Hippocampal formation (tissue), 2 donors: ENCODE measurements at places on chromosomes 11 and 22.

DNA sequence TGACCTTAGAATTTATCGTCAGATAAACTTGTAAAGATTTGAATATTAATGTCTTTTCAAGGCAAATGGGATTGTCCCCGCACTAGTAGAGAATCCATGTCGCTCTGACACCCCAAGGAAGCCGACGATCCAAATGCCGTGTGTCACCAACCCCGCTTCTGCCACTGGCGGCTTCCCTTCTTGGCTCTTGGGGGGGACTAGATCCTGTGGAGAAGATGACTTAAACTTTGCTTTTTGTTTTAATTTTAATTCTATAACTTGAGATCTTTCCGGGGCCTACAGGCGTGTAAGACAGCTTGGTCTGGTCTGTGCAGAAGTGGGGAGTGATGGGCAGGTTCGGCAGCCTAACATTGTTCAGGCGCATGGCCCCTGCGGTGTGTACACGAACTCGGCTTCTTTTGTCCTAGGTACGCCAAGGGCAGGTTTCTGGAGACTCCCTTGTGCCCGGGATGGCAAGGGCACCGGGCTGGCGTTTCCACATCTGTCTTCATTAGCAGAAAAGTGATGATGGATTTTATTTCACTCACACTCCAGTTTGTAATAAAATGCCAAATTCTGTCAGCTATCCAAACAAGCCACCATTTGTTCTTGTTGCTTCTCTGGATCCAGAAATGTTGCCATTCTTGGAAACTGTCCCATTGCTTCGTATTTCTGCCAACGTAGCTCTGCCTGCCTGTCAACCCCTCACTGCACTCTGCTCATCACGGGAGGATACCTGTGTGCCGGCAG is 6.7 kb downstream of the YDJC start:
- no peak for DNase-seq

GRCh38 chr11:44199298-44199697 is 103.8 kb downstream of the EXT2 start:
- DNase-seq: no peak

- no peak for DNase-seq
These were observed 66.7 kb downstream of the MICAL3 start for GRCh38 chr22:17957693-17958092.

GRCh38 chr11:33704240-33705002 is 3.8 kb upstream of the C11orf91 start:
- DNase-seq: no peak

- no peak for DNase-seq
These were observed 35.7 kb downstream of the SERPIND1 start for GRCh38 chr22:20809538-20810185.

DNA sequence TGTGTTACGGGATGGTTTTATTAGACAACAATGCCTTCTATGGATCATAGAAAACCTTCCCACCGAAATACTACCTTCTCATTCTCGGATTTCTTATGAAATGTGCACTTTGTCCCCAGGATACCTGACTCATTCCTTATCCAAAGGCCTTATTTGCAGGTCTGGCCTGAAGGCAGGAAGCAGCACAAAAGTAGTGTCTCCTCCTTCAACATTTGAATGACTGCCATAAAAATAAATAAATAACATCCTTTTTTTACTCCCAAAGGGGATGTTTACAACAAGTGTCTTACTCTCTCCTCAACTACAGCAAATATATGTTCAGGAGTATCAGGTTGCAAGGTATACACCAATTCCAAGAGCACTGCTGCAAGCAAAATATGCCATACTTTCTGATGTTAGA is 41.6 kb upstream of the PAK1 start:
- DNase-seq: no peak

GRCh38 chr11:94741022-94741679 is 27.0 kb upstream of the AMOTL1 start:
- DNase-seq: peak; percentile 49

GRCh38 chr11:23556163-23556750 is 696.0 kb upstream of the CCDC179 start:
- DNase-seq: no peak

- DNase-seq: no peak
These were observed 1.3 kb downstream of the TP53I11 start for GRCh38 chr11:44949160-44950030.

GRCh38 chr11:90855531-90855930 is 632.7 kb upstream of the CHORDC1 start:
- no peak for DNase-seq

DNA sequence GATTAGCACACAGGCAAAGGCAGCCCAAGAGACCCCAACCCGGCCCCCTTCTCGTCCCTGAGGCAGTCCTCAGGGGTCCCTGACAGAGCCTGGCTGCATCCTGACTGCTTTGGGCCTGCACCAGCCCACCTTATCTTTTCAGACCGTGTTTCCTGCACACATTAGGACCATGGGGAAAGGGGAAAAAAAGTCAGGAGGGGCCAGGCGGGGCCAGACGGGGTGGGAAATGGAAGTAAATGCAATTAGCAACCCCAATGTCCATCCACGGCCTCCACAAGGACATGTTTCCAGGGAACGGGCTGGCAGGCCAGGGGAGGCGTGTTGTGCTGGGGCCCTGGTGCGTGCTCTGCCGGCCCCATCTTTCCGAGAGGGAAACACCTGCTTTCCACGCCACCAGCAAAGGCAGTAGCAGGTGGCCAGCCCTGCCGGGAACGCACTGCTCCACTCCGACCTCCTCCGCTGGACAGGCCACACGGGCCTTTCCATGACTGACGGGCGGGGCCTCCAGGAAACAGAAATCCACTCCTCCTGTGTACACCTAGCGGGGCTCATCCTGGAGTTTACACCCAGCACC is 7.4 kb downstream of the EHD1 start:
- no peak for DNase-seq

DNA sequence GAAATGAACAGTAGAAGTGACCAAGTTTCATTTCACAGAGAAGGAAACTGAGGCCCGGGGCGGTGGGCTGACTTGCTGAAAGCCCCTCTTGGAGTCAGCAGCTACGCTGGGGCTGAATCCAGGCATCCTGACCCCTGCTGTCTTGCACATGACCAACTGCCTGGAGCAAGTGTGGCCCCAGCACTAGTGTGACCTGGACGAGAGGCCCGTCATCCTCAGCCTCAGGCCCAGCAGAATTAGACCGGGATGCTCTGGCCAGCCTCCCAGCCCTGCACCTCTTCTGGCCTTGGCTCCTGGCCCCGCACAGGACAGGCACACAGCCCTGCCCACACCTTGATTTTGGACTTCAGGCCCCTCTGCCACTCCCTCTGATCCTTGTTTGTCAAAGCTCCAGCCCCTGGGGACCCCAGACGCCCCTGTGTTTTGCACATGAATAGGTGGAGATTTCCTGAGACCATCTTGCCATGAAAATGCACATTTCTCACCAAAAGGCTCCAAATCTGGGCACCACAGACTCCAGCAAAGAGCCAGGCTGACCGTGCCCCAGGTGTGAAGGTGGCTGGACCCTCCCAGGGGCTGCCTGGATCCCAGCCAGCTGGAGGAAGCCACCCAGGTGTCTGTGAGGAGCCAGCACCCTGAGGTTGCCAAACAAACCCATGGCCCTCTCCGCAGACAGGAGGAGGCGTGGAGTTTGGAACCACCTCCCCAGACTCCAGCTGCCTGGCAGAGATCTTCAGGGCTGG is 24.9 kb downstream of the FGF4 start:
- no peak for DNase-seq

DNA sequence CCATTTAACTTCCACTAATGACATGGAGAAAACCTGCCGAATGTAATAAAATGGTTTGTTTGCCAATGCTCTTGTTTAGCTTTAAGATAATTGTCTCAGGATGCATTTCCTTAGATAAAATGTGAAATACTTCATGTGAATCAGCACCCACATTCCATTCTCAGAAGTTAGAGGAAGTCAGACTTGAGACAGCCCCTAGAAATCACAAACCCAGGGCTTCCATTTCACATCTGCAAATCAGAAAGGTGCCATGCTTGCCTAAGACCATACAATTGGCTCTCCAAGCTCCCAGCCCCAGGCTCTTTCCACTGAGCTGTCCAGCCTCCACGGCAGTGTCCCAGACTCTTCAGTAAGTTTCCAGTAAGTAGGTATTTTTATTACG is 35.6 kb upstream of the ADORA2A start:
- DNase-seq: no peak

DNA sequence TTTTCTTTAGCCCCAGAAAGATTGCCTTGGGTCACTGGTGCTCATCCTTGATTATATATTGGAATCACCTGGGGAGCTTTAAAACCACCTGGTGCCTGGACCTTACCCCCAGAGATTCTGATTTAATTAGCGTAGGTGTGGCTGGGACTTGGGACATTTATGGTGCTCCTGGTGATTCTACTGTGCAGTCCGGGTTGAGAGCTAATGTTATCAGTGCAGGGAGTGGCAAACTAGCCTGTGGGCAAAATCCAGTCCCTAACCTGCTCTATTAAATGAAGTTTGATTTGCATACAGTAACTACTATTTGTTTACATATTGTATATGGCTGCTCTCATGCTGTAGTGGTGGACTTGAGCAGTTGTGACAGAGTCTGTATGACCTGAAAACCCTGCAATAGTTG is 134.0 kb upstream of the SORL1-AS1 start:
- no peak for DNase-seq

- no peak for DNase-seq
These were observed 3.7 kb downstream of the INSC start for GRCh38 chr11:15118431-15118830.

DNA sequence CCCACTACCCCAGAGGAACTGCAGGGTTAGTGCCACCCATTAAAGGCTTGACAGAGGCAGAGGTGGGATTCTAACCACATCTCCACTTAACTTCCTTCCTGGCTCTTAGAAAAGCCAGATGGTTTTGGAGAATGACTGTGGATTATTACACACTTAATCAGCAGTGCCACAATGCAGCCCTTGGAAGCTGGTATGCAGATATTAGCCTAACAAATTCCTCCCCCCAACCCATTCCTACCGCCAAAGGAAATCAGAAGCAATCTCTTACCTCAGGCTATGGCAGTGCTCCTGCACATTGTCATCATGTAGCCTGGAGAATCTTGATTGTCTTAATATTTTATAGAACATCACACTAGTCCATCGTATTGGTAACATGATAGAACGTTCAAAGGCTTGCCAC is 23.2 kb upstream of the NRGN start:
- DNase-seq: no peak

GRCh38 chr11:118258410-118258809 is 5.7 kb downstream of the MPZL2 start:
- no peak for DNase-seq

DNA sequence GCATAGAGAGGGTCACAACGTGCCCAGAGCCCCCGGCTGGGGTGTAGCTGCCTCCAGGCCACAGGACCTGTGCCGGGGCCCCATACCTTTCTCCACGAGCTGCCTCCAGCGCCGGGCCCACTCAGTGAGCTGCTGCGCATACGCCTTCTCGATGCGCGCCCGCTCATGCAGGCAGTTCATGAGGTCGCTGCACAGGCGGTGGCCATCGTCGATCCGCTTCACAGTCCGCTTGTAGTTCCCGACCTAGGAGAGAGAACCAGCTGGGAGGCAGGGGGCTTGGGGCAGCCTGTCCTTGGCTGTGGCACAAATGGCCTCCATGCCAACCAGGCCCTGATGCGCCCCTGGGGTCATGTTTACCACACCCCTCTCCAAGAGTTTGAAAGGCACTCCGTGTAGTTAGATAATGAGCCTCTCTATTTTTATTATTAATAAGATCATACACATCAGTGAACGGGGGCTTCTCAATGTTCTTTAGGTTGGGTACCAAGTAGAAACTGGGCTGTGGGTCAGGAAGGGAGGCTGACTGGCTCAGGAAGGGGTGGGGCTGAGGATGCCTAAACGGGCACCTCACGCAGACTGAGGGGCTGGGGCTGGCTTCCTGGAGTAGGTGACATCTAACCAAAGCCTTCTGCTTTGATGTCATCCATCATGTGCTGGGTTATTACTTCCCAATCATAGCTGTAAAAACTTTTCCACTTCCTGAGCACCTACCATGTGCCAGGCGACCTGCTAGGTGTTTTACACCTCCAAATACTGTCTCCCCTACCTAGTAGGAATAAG is 36.5 kb upstream of the ARFGAP3 start:
- no peak for DNase-seq

DNA sequence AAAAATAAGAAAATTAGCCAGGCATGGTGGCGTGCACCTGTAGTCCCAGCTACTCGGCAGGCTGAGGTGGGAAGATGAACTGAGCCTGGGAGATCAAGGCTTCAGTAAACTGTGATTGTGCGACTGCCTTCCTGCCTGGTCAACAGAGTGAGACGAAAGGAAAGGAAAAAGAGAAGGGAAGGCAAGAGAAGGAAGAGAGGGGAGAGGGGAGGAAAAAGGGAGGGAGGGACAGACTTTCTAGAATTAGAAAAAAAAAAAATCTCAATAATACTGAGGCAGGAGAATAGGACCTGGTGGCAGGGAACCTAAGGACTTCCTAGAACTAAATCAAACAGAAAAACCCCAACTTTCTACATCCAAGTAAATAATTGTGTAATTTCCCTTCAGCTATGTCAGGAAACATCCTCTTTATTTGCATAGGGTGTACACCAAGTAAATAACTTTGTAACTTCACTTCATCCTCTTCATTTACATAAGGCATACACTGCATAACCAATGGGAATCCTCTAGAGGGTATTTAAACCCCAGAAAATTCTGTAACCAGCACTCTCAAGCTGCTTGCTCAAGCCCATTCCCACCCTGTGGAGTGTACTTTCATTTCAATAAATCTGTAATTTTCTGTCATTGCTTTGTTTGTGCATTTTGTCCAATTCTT is 8.7 kb downstream of the SBF2 start:
- DNase-seq: no peak

GRCh38 chr22:24938741-24939341 is 7.7 kb downstream of the LHFPL7 start:
- DNase-seq: no peak

DNA sequence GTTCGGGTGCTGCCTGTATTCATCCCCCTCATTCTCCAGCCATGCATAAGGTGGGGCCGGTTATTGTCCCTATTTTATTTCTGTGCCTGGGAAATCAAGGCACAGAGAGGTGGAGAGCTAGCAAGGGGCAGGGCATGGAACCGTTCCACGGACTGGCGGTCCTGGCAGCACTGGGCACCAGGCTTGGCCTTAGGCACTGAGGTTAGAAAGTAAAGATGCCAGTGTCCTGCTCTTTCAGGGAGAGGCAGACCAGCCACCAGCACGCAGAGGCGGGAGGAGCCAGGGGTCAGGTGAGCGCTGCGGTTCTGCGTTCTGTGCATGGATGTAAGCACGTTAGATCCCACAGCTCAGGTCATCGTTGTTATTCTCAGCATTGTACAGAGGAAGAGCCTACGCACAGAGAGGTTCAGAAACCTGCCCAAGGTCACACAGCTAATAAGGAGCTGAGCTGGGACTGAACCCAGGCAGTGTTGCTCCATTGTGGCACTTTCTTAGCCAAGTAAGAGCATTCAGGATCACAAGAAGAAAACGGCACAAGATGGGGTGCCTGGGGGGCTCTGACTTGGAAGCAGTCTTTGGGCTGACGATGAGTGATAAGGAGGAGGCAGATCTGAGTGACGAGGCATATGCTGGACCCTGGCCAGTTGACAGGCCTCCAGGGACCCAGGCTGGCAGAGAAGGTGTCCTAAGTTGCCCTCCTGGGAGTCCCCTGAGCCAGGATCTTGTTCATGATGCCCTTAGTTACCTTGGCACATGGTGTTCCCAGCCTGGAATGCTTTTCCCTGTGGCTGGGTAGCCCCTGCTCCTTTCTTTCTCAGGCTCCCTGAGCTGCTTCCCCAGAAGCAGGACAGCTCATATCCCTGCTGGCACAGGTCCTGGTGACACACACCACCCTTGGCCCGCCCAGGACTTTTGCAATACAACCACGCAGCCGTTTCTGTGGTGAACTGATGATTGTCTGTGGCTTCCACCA is 41.1 kb downstream of the OSBPL5 start:
- DNase-seq: no peak
